ENCODE measurements at places on chromosomes 1 and 21.

- DNase-seq = no peak
Observed at GRCh38 chr1:15196807-15197530, 43.4 kb downstream of the TMEM51 start.

DNA sequence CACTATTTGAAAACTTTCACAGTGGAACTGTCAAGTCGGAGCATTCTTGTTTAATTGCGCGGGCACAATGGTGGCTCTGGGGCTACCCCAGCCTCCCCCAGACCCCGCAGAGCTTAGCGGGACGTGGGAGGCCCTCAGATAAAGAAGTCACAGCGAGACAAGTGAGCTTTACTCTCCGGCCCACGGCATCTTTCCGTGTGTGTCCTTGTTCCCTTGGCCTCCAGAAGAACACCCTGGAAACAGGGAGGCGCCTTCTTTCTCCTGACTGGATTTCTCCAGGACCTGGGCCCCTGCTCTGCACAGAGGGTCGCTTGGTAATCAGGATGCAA is 382.8 kb downstream of the RRAGC start:
- no peak for DNase-seq

DNA sequence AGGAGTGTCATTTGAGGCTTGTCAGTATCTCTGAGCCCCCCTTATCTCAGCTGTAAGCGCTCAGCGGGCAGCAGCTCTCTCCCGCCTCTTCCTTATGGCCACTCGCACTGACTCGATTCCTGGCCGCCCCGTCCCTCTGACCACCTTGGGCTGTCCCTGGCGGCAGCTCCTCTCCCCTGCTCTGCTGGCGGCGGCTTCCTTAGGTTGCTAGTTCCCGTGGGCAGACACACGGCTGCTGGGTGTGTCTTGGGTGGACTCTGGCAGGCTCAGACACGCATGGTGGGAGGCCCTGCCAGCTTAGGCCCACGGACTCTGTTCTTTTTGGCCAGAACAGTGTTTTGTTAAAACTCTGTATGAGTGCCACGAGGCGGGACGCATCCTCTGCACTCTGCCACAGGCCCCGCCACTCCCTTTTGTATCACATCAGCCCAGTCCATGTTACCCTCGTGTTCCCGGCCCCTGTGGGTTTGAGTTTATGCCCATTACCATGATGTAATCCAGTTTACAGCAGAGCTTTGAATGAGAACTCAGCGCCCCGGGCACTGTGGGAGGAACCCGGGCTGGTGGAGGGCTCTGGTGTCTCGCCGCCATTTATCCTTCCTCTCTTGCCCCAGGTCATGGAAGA is 45.9 kb downstream of the COQ8A start:
- DNase-seq = no peak

DNA sequence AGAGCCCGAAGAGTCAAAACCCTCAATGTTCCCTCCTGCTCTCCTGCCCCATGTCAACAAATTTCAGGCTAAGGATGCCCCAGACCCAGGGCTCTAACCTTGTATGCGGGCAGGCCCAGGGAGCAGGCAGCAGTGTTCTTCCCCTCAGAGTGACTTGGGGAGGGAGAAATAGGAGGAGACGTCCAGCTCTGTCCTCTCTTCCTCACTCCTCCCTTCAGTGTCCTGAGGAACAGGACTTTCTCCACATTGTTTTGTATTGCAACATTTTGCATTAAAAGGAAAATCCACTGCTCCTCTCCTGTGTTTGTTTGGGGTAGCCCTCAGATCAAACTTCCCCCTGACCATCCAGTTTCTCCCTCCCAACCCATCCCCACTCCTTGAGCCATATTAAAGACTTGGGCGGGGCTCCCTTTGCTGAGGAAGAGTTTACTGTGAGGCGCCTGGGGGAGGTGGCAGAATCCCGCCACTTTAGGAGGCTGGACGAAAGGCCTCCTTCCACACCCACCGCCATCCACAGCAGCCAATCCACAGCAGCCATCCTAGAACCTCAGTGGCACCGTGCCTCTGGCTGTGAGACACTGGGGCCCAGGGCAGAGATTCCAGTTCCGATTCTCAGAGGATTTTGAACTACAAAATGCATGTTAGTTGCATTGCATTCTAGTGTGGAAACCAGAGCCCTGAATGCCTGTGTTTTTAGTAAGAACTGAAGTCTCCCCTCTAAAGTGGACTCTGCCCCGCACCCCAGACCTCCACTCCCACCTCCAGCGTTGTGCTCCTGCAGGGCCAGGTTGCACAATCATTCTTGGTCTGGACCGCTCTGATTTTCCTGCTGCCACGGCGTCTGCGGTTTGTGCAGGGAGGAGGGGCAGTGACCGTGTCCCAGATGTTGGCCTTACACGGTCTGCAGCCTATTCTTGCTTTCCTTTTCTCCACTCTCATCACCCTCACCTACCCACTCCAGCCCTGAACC is 3.0 kb downstream of the OLFML3 start:
- DNase-seq = no peak

- DNase-seq = no peak
Observed at GRCh38 chr1:204406621-204407020, 5.0 kb downstream of the PPP1R15B start.

DNA sequence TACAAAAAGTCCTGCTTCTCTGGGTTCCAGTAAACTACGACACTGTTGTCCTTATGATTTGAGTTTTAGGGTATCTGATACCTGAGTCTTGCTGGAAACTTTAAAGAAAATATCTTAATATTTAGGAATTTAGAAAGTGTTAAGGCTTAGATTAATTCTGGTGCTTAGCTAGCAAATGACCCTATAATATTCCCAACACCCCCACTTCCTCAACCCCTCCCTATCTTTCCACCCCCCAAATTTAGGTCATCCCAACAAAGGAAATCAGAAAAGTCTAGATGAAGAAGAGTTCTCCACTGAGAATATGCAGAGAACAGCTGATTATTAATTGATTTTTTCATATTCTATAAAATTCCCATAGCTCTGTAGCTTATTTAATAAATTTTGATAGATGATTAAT is 11.7 kb downstream of the STX12 start:
- no peak for DNase-seq

GRCh38 chr1:202821467-202821866 is 10.7 kb downstream of the PCAT6 start:
- no peak for DNase-seq

DNA sequence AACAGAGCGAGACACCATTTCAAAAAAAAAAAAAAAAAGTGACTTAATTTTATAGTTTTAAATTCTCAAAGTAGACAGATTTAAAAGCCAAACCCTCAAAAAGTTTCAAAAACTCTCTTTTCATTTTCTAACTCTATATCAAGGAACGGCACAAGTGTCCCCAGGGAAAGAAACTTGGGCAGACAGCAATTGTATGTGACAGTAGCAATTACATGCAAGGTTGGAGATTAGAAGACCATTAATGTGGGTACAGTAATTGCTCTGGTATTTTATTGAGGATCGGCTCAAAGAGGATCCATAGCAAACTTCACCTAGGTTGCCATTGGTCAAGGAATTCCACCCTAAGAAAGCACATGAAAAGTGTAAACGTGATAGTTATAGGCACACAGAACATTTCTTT is 46.2 kb downstream of the ACBD6 start:
- no peak for DNase-seq

DNA sequence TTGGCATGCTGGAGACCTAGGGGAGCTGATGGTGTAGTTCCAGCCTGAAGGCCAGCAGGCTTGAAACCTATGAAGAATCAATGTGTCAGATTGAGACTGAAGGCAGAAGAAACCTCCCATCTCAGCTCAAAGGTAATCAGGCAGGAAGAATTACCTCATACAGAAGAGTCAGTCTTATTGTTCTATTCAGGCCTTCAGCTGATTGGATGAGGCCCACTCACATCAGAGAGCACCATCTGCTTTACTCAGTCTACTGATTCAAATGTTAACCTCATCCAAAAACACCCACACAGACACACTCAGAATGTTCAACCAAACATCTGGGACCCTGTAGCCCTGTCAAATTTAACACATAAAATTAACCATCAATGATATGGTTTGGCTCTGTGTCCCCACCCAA is 13.7 kb upstream of the CCN1 start:
- no peak for DNase-seq

DNA sequence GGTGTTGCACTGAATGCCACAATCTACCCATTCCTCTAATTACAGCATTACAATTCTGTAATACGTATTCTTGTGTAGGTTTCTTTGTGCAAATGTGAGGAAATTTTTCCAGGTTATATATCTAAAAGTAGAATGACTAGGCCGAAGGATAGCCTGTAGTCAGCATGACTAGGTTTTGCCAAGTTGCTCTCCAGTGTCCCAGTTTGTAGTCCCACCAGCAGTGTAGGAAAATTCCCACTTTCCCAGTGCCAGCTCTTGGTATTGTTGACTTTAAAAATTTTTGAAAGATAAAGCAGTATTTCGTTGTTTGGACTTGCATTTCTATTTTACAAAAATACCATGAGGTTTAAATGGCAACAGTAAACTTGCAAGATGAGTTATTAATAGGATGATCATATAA is 3.0 kb downstream of the PARK7 start:
- no peak for DNase-seq

GRCh38 chr1:118110580-118110979 is 74.4 kb downstream of the SPAG17 start:
- no peak for DNase-seq

- no peak for DNase-seq
Observed at GRCh38 chr21:25813917-25814316, 79.1 kb downstream of the GABPA start.

DNA sequence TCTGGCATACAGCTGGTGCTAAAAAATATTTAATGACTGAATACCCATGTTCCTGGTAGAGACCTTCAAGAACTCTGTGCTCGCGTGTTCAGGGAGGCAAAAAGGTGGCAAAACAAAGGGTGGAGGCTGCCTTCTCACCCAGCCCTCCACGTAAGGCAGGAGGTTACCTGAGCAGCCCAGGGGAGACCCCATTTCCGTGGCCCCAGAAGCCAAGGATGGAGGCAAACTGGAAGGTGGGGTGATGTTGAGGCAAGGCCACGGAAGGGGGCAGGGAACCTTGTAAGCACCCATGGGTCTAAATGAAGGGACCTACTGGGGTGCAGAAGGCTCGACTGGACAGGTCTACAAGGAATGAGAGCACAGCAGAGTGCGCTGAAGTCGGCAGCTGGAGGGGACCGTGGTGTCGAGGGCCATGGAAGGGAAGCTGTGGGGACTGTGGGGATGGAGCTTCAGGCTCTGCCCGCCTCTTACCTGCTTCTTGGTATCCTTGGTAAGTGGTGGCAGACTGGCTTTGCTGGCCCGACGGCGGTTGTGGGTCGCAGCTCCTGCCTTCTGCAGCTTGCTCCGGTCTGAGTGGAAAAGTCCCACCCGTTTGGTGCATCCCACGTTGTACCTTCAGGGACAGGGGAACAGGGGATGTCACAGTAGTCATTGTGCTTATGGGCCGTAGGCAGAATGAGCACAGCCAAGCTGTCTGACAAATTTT is 8.9 kb upstream of the A3GALT2 start:
- no peak for DNase-seq

DNA sequence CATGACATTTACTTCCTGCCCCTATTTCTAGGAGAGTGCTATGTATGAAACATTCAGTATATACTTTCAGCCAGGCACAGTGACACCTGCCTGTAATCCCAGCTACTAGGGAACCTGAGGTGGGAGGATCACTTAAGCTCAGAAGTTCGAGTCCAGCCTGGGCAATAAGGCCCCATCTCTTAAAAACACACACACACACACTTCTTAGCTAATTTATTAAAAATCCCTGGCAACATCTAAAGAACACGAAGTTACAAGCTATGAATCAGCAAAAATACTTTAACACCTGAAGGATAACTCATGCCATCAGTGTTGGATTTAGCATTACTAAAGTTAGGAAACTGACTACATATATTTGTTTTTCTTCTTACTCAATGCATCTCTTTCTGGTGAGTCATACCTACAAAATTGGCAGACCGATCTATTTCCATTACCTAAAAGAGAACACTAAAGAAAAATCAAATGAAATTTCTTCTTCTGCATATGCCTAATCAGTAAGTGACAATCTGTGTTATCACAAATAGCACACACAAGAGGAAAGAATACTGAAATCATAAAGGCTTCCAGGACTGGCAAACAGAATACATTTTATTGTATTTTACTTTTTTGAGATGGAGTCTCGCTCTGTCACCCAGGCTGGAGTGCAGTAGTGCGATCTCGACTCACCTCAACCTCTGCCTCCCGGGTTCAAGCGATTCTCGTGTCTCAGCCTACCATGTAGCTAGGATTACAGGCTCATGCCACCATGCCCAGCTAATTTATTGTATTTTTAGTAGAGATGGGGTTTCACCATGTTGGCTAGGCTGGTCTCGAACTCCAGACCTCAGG is 41.4 kb downstream of the RNF115 start:
- DNase-seq = peak; percentile 19

- no peak for DNase-seq
Observed at GRCh38 chr1:38265293-38266196, 219.0 kb upstream of the POU3F1 start.

DNA sequence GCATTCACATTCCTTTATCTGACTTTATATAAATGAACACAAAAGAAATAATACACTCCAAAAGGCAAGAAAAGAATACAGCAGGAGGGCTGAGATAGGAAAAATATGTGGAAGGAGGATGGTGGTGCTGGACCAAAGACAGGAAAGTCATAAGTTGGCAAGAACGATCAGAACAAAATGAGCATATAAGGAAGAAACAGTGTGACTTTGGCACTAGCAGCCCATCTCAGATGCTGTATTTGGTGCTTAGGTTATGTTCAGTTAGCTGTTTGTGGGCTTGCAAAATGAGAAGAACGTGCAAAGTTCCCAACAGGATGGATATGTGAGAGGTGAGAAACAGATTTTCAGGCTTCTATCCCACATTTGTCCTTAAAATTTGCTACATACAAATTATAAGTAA is 719.8 kb upstream of the ADGRL4 start:
- no peak for DNase-seq

DNA sequence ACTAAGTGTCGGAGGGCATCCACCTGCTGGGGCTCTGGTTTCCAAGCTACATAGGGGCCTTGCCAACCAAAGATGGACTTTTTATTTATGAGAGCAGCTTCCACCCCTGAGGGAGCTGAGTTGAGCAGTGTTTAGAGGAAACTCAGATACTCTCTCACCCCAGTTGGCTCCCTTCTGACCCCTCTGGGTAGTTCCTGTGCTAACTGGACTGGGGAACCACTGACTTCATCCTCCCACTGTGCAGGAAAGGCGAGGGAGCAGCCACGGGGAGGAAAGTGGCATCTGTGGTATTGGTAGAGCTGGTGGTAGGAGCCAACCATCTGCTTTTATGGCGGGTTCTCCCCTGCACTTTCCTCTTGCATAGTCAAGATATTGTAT is 70.4 kb downstream of the MPZL1 start:
- no peak for DNase-seq

DNA sequence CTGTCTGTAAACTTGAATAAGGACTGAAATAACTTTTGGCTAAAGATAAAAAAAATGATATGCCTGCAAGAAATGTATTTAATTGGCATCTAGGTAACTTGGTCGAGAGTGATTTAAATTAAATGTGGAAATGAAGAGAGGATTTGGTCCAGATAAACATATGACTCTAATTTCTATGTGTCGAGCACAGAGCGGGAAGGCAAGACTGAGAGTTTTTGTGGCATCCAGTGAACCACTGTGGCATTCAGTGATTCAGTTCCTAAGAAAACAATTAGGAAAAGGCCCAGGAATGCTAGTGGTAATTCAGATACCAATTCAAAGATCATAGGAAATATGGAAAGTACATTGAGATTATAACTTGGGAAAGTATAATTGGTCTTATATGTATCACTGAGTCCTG is 39.6 kb downstream of the PDE4B start:
- no peak for DNase-seq
